Ammon's horn (tissue), 1 donor: ENCODE measurements at places on chromosomes 4 and X.

DNA sequence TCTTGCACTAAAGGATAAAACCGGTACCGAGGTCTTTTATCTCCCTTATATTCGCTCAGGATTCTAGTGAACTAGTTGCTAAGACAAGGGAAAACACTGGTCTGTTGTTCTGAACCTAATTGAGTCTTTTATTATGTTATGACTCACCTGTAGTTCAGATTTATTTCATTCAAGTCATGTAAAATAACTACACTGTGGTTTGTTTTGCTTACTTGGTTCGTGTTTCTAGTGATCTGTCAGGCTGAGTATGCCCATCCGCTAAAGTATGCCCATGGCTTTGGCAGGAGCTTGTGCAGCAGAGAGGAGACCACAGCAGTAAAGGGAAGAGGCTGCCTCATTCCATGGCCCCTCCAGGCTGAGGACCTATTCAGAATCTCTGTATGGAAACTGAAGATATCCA lies 126.1 kb downstream of the AFF1 start:
- no peak for DNase-seq

- DNase-seq: no peak
Observed at GRCh38 chr4:35900286-35901243, 343.7 kb downstream of the ARAP2 start.

- no peak for DNase-seq
Observed at GRCh38 chrX:37754516-37754915, 25.3 kb upstream of the CYBB start.

DNA sequence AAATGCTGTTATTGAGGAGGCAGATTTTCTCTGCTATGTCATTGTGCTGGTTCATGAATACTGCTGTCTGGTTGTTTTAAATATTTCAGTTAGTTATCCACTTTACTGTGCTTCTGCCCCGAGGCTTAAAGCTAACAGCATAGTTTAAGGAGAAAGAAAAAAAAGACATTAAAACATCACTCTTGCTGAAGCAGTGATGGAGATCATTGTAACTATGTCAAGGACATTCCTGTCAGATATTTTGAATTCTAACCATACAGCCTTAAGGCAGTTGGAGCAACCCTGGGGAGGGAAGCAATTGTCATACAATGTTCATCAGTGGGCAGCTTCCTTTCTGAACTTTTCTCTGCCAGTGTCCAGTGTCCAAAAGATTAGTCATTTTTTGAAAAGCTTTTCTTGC lies 199.0 kb upstream of the DDX53 start:
- DNase-seq: no peak

GRCh38 chr4:181437895-181438294 lies 805.3 kb upstream of the TENM3 start:
- no peak for DNase-seq

DNA sequence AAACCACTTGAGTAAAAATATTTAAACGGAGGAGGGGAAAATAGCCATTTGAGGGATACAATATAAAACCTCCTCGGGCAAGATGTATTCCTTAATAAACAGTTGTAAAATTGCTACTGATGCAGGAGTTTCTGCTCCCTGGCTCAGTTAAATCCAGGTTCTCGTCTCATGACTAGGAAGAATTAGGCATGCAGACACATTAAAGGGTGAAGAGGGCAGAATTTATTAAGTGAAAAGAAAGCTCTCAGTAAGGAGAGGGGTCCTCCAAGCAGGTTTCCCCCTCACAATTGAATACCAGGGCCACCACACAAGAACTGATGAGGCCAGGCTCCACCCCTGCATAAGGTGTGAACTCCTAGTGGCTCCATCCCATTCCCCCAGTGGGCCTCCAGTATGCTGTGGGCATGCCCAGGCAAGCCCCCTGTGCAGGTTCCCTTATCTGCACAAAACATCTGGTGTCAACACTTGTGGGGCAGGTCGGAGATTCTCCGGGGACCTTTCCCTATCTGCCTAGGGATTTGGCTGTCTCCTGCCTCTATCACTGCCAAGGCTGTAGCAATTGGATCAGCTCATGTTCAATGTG lies 80.4 kb downstream of the HS6ST2 start:
- DNase-seq: no peak

- DNase-seq: no peak
Observed at GRCh38 chrX:119784747-119785446, 6.5 kb downstream of the RPL39 start.

- DNase-seq: no peak
Observed at GRCh38 chr4:1512051-1512737, 106.0 kb upstream of the NKX1-1 start.

- peak; percentile 48 for DNase-seq
Observed at GRCh38 chr4:155667222-155667567, 547 bp downstream of the GUCY1A1 start.

- no peak for DNase-seq
Observed at GRCh38 chr4:137514406-137515111, 17.7 kb downstream of the PCDH18 start.

DNA sequence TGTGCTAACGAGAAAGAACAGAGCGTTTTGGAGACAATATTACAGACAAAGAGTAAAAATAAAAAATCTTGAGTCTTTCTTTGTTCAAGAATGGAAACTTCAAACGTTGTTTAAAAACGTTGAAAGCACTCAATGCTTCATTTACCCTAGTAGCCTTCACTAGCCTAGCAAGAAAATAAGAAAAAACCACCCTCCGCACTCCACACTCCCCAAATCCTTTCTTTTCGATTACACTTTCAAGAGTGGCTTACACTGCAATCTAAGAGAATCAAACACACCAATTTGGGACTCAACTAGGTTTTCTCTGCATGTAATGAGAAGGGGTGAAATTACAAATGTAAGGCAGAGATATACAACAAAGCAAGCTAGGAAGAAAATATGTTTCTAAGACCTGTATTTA lies 4.7 kb downstream of the TMSB4X start:
- no peak for DNase-seq

DNA sequence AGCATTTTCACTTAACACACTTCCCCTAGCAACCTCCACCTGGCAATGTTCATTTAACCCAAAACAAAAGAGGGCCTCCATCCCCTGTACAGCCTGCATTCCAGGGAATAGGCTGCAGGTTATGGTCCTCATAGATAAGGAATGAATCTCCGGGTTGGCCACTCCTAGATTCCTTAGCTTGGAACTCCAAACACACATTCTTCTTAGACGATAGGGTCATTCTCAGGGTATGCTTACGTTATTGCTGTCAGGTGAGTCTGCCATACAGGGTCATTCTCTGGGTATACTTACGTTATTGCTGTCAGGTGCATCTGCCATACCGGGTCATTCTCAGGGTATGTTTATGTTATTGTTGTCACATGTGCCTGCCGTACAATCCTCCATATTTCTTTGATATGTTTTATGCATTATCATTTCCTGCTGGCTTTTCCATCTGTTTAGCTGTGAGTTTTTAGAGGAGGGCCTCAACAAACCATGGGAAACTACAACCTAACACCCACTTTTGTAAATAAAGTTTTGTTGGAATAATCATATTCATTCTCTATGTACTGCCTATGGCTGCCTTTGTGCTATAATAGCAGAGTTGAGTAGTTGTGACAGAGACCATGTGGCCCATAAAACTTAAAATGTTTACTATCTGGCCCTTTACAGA lies 8.2 kb upstream of the AFF1 start:
- DNase-seq: no peak

DNA sequence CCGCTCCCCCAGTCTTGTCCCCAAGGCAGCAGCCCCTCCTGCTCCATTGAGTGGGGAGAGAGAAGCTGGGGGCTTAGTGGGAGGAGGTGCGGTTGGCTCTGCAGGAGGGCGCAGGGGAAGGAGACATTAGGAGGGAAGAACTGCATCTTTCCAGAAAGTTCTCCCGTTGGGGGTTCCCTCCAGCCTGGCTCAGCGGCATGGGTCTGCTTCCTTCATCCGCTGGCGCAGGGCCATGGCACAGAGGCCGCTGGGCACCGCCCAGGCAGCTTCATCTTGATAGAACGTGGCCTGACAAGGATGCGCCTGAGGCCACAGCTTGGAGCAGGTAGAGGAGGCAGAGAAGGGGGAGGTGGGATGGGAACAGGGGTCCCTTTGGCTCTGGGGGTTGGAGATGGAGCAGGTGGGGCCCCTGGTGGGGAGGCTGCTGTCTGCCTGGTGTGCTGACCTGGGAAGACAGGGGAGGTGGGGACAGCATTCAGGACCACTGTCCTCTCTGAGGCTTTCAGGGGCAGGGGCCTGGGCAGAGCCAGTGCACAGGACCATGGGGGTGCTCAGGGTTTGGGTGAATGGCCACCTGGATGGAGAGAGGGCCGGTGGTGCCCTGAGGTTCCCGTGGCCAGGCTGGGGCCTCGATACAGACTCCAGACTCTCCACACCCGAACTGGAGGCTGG lies 12.1 kb downstream of the DOK7 start:
- no peak for DNase-seq

GRCh38 chr4:6390356-6390755 lies 82.1 kb downstream of the PPP2R2C start:
- peak; percentile 65 for DNase-seq

- DNase-seq: no peak
Observed at GRCh38 chr4:2994917-2995316, 31.5 kb downstream of the GRK4 start.

DNA sequence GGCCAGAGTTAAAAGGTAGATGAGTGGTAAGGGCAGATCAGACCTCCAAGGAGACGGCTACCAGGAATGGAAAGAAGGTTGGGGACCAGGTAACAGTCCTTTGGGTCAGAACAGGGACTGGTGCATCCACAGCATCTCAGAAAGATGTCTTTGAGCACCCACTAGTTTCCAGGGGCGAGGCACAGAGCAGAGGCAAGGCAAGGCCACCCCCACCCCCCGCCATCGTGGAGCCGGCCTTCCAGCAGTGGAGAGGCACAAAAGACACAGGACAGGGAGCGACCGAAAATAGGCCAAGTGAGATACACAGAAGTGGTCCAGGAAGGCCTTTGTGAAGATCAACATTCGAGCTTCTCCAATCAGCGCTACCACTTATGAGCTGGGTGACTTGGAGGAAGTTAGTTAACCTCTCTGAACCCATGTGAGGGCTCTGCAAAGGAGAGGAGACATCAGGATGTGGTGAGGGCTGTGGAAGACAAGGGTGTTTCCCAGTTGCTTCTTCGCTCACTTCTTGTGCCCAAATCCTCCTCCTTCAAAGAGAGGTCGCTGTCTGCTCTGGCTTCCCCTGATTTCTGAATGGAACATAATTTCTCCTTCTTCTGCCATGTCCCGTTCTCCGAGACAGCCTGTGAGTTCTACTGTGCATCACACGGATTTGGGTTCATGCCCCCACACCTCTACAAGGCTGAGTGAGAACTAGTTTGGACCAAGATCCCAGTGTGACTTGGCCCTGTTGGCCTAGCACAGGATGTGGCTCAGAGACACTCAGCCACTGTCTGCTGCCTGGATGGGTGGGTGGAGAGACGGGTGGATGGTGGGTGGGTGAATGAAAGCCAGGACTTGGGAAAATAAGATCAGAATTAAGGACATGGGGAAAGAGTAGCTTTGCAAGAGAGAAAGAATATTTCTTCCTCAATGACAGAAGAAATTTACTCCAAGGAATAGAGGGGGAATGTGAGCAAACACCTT lies 16.7 kb upstream of the MSX1 start:
- DNase-seq: no peak

- no peak for DNase-seq
Observed at GRCh38 chrX:153638436-153639176, 8.4 kb upstream of the DUSP9 start.

DNA sequence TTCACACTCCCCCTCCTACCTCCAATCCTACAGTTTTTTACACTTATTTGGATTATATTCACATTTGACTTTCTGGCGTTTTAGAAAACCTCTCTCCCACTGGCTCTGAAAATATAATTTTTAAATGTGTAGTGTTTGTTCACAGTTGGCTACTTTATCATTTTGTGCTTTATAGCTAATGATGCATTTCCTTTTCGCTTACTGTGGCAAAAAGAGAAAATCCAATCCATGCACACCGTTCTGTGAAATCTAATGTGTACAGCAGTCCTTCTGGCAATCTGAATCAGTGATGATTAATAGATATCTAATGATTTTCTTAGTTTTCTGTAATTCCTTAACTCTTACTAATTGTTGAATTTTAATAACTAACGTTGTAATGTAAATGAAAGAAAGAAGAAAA lies 271.5 kb downstream of the ARAP2 start:
- no peak for DNase-seq

GRCh38 chr4:73419106-73420038 lies 15.3 kb downstream of the ALB start:
- no peak for DNase-seq

- no peak for DNase-seq
Observed at GRCh38 chr4:55075823-55076716, 49.3 kb downstream of the KDR start.

GRCh38 chr4:55488716-55489115 lies 58.0 kb downstream of the CLOCK start:
- DNase-seq: no peak

- no peak for DNase-seq
Observed at GRCh38 chr4:123667991-123668390, 271.4 kb downstream of the SPRY1 start.

DNA sequence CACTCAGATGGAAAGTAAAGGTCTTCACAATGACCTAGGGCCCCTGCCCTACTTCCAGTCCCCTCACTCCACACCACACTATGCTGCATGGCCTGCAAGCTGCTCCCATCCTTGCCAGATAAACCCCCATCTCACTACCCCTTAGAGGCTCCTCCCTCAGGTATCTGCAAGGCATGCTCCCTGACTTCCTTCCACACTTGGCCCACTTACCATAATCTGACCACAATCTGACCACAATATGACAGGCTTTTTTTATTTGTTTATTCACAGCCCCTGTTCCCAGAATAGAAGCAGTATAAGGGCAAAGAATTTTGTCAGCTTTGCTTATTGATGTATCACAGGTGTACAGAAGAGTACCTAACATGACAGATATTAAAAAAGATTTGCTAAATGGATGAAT lies 124.7 kb downstream of the CAMK2D start:
- no peak for DNase-seq

- DNase-seq: peak; percentile 1
Observed at GRCh38 chrX:114581528-114582263, 2.2 kb upstream of the HTR2C start.

GRCh38 chr4:75637176-75637575 lies 6.8 kb upstream of the CDKL2 start:
- no peak for DNase-seq

GRCh38 chrX:153557618-153558355 lies 40.3 kb downstream of the ATP2B3 start:
- DNase-seq: peak; percentile 64

DNA sequence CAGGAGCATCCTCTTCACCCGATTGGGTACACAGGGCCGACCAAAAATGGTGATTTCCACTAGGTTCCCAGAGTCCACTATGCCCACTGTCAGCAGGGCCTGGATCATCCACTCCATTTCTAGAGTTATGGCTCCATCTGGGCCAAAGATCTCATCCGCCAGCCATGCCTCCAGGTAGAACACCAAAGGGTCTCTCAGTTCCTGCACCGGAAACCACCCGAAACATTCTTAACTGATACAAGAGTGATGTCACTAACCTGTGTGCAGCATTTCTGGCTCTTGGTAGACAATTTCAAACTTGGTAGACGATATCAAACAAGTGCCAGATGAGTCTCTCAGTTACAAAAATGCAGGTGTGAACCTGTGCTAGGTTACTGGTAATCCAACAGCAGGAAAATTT lies 306.1 kb downstream of the BCOR start:
- no peak for DNase-seq
